Stimulated activated CD8-positive, alpha-beta memory T cell treated with anti-CD3 and anti-CD28 coated beads, Interleukin-2, amount 100 ng/mL, for 48 hours (primary cell): ENCODE measurements at places on chromosomes 1 and 21.

GRCh38 chr1:196034080-196034706 lies 574.0 kb downstream of the KCNT2 start:
- no peak for DNase-seq

DNA sequence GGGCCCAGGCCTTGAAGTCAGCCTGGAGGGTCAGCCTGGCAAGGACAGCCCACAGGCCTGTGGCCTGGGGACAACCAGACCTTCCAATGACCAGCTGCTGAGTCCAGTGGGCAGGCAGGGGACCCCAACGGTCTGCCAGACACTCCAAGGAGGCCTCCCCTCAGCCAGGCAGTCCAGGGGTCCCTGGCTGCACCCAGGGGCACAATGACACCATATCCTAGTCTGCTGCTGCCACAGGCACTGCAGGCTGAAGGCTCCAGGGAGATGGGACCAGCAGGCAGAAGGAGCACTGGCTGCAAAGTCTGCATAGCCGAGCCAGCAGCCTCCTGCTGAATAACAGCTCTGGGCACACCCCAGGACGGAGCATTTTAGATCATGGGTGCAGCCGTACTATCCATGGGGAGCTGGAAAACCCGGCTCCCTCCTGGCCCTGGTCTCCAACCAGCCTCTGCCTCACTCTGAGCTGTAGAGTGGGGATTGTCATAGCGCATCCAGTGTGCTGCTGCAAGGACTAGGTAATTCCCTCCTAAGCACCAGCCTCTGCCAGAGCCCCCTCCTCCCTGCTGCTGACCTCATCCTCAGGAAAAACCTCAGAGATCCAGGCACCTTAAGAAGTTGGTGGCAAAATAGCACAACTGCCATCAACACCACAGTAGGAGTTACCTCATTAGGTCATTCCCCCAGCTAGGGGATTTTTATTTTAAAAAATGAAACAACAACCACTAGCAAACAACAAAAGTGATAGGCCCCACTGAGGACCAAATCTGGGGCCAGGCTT lies 4.8 kb upstream of the LAPTM5 start:
- DNase-seq, result no peak

DNA sequence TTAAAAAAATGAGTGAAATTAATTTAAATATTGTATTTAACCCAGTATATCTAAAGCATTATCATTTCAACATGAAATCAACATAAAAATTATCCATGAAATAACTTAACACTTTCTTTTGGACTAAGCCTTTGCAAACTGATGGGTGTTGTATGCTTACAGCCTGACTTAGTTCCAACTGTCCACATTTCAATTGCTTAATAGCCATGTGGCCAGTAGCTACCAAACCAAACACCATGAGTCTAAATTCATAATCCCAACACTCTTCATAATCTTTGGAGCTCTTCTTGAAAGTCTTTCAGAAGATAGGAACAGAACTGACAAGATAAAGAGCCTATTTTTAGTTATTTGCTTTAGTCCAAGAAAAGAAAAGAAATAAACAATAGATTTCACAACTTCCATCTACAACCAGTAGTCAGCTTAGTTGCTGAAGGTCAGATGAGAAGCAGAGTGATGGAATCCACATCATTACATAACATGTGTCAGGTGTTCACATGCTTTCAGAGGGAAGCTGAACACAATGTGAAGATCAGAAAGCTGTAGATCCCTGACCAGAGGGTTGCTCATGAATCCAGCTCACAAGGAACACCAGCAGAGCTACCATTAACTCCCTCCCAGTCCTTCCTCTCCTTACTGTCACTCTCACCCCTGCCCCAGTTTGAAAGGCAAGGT lies 144.0 kb upstream of the ZNF648 start:
- DNase-seq, result no peak

DNA sequence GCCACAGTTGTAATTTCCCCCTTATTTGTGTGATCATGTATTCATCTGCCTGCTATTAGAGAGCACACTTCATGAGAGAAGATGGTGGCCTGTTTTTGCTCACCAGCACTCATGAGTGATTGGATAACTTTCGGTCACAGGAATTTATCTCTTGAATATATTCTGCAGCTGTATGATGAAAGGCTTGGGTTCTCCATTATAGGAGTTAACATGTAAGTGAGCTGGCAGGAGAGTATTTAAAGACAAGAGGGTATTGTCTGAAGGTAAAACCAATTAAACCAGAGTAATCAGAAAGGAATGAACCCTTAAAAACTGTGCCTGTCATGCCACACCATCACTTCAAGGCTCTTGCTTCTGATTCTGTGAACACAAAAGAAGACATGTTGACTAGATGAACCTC lies 574.9 kb upstream of the CAMK1G start:
- no peak for DNase-seq

DNA sequence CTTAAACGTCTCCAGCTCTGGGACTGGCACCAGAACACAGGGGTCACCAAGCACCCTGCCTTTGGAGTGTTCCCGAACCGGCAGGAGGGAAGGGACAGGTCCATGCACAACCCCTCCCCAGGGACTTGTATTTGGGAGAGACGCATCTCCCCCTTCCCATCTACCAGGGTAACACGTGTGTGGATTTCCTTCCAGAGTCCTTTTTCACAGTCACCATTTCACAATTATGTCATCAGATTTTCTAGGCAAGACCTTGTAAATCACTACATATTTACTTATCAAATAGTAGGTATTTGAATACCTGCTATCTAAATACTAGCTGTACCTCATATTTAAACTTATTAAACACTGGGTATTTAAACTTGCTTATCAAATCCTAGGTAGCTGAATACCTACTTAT lies 57.4 kb upstream of the AJAP1 start:
- no peak for DNase-seq

DNA sequence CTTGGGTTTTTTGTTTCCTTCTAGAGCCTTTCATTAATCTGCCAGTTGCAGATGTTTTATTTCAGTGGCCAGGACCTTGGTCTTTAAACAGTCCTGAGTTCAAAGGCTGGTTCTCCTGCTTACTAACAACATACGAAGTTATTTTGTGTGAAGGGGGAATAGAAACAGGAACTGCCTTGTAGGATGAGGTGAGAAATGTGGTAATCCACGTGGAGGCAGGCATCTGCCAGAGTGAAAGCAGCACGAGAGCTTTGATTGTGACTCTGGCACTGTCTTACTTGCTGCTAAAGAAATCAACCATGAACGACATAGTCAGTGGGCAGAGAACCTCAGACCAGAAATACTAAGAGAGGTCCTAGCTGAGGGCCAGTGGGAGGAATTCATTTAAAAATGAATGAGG lies 30.4 kb downstream of the TMEM63A start:
- no peak for DNase-seq

DNA sequence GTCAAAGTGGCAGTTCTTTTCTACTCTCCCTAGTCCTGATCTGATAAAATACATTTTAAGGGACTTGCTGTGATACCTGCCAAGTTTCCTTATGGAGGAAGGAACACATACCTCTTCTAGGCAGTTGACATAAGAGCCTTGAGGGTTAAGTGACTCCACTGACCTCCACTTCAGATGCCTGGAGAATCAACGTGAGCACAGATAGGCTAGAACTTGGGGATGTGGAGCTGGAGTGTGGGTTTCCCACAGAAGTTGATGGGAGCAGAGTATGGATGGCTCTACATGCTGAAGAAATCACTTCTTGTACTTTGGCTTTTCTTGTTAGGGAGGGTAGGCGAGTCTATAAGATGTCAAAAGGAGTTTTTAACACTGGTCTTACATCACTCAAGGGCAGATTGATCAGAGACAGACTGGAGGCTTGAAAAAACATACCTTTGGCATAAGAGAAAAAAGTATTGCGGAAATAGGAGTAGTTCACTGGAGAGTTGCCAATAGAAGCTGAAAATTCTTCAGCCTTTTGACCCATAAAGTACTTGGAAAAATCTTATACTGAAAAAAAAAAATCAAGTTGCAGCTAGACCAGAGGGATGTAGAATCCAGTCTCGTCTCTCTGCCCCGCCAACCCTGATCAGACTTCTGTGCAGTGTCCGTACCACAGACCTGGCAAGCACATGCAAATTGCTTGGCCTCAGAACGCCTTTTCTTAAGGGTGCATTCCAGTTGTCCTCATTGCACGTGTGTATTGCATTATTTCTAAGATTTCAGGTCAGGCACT lies 5.5 kb downstream of the RHOU start:
- DNase-seq, result no peak

DNA sequence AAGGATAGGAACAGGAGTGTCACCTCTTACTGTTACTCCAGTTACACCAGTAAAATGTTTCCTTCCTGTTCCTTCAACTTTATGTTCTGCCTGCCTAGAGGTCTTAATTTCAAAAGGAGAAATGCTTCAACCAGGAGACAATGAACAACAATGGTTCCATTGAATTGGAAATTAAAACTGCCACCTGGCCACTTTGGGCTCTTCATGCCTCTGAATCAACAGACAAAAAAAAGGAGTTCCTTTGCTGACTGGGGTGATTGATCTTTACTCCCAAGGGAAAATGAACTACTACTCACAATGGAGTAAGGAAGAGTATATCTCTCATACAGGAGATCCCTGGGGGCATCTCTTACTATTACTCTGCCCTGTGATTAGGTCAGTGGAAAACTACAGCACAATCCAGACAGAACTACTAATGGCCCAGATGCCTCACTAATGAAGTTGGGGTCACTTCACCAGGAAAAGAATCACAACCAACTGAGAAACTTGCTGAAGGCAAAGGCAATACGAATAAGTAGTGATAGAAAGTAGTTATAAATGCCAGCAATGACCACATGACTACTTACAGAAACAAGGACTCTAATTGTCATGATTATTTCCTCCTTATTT lies 76.6 kb upstream of the PRDX6 start:
- no peak for DNase-seq

- DNase-seq, result no peak
Measured at GRCh38 chr1:215863796-215864195, 296.7 kb downstream of the KCTD3 start.

- DNase-seq, result no peak
Measured at GRCh38 chr1:11462224-11462923, 16.6 kb upstream of the DISP3 start.

DNA sequence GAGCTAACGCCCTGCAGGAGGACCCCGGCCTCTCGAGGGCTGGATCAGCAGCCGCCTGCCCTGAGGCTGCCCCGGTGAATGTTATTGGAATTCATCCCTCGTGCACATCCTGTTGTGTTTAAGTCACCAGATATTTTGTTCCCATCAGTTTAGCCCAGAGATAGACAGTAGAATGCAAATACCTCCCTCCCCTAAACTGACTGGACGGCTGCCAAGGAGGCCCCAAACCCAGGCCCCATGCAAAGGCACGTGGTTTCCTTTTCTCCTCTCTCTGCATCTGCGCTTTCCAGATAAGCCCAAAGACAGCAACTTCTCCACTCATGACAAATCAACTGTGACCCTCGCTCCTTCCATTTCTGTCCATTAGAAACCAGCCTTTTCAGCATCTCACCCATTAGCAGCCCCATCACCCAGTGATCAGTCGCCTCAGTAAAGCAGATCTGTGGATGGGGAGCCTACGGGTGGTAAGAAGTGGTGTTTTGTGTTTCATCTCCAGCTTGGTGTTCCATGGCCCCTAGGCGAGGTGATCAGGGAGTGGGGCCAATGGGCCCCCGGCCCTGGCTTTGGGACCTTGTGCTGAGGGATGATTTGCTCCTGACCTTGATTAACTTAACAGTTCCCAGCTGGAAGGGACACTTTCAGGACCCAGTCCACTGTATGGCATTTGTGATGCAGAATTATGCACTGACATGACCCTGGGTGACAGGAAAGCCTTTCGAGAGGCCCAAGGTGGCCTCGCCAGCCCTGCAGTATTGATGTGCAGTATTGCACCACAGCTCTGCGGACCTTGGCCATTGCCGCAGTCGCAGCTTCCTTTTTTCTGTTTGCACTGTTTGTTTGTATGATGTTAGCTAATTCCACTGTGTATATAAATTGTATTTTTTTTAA lies 5.2 kb downstream of the NPPA start:
- no peak for DNase-seq

- DNase-seq, result no peak
Measured at GRCh38 chr1:43422995-43423671, 30.6 kb downstream of the HYI start.

DNA sequence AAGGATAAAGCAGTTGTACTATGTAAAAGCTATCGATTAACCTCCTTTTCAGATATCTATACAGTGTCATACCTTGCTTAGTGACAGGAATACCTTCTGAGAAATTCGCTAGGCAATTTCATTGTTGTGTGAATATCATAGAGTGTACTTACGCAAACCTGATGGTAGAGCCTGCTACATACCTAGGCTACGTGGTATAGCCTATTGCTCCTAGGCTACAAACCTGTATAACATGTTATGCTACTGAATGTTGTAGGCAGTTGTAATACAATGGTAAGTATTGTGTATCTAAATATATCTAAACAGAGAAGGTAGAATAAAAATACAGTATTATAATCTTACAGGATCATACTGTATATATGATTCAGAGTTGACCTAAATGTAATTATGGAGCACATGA lies 26.5 kb downstream of the FLVCR1 start:
- DNase-seq, result no peak

DNA sequence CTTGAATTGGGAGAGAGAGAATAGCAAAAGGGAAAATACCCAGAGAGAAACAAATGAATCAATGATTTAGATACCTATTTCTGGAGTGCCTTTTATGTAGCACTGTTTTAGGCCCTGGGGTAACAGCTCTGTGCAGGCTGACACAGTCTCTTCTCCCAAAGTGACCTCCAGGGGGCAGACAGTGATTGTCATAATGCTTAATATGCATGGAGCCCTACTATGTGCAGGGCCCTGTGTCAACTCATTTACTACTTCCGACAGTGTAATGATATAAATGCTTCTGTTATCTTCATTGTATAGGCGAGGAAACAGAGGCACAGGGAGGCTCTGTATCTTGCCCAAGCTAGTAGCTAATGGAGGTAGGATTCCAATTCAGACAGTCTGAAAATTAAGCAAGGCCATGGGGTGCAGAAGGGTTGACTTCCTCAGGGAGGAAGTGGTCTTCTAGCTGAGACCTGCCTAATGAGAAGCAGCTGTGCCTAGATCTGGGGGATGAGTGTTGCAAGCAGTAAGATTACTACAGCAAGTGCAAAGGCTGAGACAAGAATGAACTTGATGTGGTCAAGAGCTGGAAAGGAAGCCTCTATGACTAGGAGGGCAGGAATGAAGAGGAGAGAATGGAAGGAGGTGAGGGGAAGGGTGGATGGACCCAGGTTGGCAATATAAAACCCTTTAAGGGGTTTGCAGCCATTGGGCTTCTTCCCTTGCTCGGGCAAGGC lies 16.2 kb upstream of the SERINC2 start:
- no peak for DNase-seq

DNA sequence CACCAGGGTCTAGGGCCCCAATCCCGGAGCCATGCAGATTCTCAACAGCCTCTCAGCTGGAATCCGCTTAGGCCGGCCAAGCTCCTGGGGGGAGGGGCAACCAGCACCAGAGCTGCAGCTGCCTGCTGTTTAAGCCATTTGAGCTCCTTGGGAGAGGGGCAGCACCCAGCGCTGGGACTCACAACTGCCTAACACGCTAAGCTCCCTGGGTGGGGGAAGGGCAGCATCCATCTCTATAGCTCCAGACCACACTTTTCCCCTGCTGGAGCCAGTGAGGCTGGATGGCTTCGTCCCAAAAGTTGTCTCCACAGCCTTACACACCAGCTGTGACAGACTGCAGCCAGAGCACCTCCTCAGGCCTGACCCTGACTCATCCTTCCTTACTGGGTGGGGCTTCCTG lies 6.9 kb upstream of the PTGFR start:
- DNase-seq, result no peak

- no peak for DNase-seq
Measured at GRCh38 chr1:182143825-182144645, 82.5 kb upstream of the ZNF648 start.
